Ovary (tissue), 10 donors: ENCODE measurements at places on chromosomes 3 and 15. TPM values are rescaled to one million over a fixed set of nuclear protein-coding genes. Genes with fewer than 3 reads are reported as not detected.

GRCh38 chr3:74443102-74443501 is 171.4 kb downstream of the CNTN3 start:
- no peak for DNase-seq
- no peak overlapping the region for H3K27ac ChIP-seq
- H3K36me3 ChIP-seq = no peaks in the 10 kb centered on the region
- H3K4me1 ChIP-seq = no peaks in the 10 kb centered on the region
- H3K27me3 ChIP-seq = no peaks in the 10 kb centered on the region

- H3K4me3 ChIP-seq = no peak overlapping the region
- no peak for DNase-seq
- peaks cover 15% of the 10 kb centered on the region for H3K4me1 ChIP-seq
- H3K27me3 ChIP-seq = no peaks in the 10 kb centered on the region
Measured at GRCh38 chr3:120416868-120417267, 33.9 kb downstream of the FSTL1 start.

DNA sequence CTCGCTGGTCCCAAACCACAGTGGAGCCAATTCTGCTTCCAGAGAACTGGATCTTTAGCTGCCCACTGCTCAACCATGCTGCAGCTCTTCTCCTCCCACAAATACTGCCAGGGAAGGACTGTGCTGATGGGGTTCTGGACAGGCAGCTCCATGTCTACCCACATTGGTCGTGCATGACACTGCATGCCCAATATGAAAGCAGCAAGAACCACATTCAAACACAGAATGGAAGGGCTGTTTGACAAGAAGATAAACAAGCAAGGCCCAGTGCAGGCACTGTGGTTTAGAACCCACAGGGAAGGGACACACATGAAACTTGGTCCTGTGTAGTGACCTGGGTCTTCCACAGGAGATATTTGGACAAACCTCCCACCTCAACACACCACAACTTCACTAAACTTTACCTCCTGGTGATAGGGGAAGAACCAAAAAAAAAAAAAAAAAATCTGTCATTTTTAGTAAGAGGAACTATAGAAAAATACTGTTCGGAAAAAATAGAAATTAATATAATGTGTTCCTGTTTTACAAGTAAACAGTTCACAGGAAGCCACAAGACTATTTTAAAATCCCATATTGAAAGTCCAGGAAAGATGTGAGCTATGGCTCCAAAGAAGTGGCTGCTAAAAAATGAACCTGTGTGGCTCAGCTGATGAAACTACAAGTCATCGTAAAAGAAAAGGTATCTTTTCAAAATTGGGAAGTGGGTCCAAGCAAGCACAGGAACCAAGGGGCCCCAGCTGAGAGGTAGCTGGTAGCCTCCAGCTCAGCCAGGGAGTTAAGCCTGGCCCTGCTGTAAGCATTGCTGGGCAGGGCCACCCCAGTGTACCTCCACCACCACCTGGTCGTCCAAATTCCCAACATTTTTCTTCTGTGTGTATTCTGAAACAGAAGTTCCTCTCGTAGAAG is 77.7 kb upstream of the ACAN start:
- H3K27me3 ChIP-seq = no peaks in the 10 kb centered on the region
- no peak for DNase-seq
- no peaks in the 10 kb centered on the region for H3K4me1 ChIP-seq
- H3K36me3 ChIP-seq = no peaks in the 10 kb centered on the region
- no peak overlapping the region for H3K27ac ChIP-seq

DNA sequence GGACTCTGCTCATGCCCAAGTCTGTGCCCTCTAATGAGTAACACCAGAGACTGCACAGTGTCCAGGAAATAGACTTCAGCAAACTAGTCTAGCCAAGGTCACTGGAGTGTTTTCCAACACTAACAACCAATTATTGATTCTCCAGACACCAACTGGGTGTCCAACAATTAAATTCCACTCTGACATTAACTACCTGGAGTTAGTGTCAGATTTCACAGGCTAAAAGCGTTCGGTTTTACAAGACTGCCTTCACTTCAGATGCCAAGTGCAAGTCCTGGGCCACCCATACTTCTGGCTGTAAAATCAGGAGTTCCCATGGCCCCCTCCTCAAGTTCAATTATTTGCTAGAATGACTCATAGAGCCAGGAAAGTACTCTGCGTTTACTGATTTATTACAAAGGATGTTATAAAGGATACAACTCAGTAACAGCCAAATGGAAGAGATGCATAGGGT is 20.8 kb upstream of the CFAP161 start:
- no peak overlapping the region for H3K27ac ChIP-seq
- DNase-seq = no peak
- H3K27me3 ChIP-seq = no peaks in the 10 kb centered on the region

DNA sequence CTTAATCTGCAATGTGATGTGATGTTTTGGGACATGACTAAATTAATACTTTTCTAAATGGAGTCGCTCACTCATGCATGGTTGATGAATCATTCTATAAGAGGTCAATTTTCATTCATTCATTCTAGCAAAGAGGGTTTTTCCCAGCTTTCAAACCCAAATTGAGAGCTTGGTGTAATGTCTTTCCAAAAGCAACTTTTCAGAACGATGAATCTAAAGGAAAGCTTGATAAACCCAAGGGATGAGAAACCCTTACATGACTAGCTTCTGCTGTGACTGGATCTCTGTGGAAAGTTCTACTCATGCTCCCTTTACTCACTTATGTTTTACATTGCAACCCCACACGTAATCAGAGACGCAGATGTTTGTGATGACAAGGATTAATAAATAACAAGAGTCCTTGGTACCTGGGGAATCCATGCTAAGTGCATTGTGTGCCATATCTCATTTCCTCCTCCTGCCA is 47.7 kb downstream of the PDZRN3 start:
- DNase-seq = no peak
- peaks cover 8% of the 10 kb centered on the region for H3K4me1 ChIP-seq
- no peaks in the 10 kb centered on the region for H3K27me3 ChIP-seq
- H3K36me3 ChIP-seq = no peaks in the 10 kb centered on the region
- no peak overlapping the region for H3K4me3 ChIP-seq
- H3K27ac ChIP-seq = no peak overlapping the region

- no peaks in the 10 kb centered on the region for H3K36me3 ChIP-seq
- no peaks in the 10 kb centered on the region for H3K4me1 ChIP-seq
- no peak overlapping the region for H3K27ac ChIP-seq
- H3K4me3 ChIP-seq = no peak overlapping the region
- DNase-seq = no peak
- H3K27me3 ChIP-seq = no peaks in the 10 kb centered on the region
Measured at GRCh38 chr3:15556512-15556911, 35.0 kb upstream of the COLQ start.

GRCh38 chr3:97021778-97022177 is 207.4 kb downstream of the EPHA6 start:
- H3K36me3 ChIP-seq = no peaks in the 10 kb centered on the region
- no peak overlapping the region for H3K4me3 ChIP-seq
- no peaks in the 10 kb centered on the region for H3K4me1 ChIP-seq
- H3K27me3 ChIP-seq = no peaks in the 10 kb centered on the region
- no peak overlapping the region for H3K27ac ChIP-seq

DNA sequence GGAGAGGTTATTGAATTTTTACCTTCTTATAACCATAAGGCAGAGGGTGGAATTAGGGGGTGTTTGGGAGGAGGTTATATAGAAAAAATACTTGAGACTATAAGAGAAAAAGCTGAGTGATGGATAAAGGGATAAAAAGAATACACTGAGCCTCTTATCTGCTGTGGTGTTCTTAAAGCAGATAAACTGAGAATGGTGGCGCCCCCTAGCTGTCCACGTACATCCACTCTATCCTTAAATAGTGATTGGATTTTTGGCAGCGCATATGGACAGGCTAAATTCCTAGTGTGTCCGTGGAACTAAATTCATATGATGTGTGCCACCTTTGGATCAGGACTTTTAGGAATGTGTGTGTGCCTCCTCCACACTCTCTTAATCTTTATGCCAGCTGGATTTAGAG is 121.1 kb downstream of the OXSM start:
- H3K4me3 ChIP-seq = no peak overlapping the region
- H3K27ac ChIP-seq = no peak overlapping the region
- H3K36me3 ChIP-seq = no peaks in the 10 kb centered on the region
- no peaks in the 10 kb centered on the region for H3K27me3 ChIP-seq
- no peaks in the 10 kb centered on the region for H3K4me1 ChIP-seq

The ITPR1 gene
- total RNA-seq = 313 TPM

The SLC27A2 gene
- 0.20 TPM for total RNA-seq
